Karpas-422 (cell line): ENCODE measurements at places on chromosomes 13 and 19. TPM values are rescaled to one million over a fixed set of nuclear protein-coding genes. Genes with fewer than 3 reads are reported as not detected.

- DNase-seq = no peak
Measured at GRCh38 chr19:44303320-44303719, 1.5 kb downstream of the ZNF235 start.

GRCh38 chr13:49305792-49306425 is 58.2 kb downstream of the CDADC1 start:
- DNase-seq = peak; percentile 81

Gene ATP4B
- total RNA-seq = not detected in 2 replicates

GRCh38 chr13:78465250-78465649 is 138.1 kb downstream of the POU4F1 start:
- DNase-seq = no peak

Gene IGFL3
- not detected in 2 replicates for total RNA-seq
